ENCODE measurements at places on chromosomes 12 and 14.
A peak's percentile ranks its signal among the peaks of the same experiment; 100 is the strongest.

DNA sequence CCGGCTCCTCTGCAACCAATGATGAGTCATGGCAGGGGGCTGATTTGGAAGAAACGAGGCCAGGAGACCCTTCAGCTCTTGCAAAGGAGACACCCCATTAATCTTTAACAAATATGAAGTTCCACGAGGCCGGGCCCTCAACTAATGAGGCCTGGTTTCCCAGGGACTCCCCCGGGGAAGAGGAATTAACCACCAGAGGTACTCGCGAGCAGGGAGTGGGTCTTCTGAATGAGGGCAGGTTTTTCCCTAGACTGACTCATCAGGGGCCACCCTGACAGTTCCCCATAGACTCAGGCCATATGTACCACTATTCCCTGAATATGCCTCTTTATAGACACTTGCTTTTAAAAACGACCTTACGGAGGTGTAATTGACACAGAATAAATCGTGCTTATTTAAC, 150.7 kb upstream of the LHX5 start:
- no peak for DNase-seq

- DNase-seq, result no peak
Measured at GRCh38 chr12:100733817-100734593, 60.6 kb upstream of the ANO4 start.

DNA sequence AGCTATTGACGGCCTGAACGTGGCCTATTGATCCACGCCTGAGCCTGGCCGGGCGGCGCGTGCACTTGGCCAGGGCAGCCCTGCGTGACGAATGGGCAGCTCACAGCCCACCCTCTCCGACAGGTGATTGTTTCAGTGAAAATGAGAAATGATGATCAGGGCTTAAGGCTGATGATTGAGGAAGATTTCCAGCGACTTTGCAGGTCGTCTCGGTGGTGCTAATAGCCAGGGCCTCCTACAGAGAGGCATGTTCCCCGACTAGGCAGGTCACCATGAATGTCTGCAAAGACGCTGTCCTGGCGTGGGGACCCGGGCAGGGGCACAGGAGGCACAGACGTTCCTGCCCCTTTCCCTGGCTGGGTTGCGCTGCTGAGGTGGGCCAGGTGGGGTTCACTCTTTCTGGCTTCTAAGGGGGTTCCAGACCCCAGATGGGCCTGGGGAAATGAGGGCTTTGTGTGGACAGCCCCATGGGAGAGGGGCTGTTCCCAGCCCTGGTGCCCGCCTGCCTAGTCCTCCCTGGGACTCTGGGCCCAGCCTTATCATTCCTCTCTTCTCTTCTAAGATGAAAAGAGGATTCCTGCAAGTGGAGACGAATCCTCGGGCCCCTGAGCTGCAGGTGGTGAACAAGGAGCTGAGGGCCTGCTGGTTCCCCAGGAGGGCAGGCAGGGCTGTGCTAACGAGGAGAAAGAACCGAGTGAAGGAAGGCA, 157.4 kb downstream of the KIF26A start:
- DNase-seq, result no peak

DNA sequence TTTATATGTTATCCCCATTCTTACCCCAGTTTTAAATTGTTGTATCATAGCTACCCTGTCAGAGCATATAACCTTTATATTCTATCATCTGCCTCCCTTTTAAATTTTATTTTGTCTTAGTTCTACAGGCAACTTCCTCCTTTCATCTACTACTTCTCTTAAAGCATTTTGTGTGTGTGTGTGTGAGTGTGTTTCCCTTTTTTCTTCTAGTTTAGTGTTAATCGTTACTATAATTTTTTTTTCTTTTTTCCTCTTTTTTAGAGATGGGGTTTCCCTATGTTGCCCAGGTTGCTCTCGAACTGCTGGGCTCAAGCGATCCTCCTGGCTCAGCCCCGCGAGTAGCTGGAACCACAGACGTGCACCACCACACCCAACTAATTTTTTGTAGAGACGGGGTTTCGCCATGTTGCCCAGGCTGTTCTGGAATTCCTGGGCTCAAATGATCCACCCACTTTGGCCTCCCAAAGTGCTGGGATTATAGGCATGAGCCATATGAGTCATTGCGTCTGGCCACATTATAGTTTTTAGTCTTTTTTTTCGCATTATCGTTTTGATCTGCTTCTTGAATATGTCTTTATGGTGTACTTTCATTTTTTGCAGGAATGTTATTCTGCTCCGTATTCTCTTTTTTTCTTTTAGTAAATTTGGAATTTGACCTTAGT, 33.1 kb upstream of the FBXO34 start:
- DNase-seq, result no peak

DNA sequence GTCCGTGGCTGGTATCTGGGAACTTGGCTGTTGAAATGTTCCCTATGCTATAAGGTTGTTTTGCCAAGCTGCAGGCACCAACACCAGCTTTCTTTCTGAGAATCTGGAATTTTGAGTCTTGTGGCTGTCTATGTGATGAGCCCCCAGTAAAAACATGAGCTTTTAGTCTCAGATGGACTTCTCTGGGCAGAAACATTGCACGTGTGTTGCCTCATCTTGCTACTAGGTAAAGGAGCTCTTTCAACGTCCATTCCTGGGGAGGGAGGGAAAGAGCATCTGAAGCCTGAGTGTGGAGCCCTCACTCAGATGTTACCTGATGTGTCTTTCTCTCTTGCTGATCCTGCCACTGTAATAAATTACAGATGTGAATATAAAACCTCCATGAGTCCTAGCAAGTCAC, 183.8 kb upstream of the LHX5 start:
- no peak for DNase-seq

DNA sequence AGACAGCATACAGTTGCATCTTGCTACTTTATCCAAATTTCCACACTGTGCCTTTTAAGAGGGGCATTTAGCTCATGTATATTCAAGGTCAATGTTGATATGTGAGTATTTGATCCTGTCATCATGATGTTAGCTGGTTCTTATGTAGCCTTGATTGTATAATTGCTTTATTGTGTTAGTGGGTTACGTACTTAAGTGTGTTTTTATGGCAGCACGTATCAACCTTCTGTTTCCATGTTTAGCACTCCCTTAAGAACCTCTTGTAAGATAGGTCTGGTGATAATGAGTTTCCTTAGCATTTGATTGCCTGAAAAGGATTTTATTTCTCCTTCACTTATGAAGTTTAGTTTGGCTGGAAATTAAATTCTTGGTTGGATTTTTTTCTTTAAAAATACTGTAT, 445.2 kb downstream of the NAV3 start:
- DNase-seq, result no peak

DNA sequence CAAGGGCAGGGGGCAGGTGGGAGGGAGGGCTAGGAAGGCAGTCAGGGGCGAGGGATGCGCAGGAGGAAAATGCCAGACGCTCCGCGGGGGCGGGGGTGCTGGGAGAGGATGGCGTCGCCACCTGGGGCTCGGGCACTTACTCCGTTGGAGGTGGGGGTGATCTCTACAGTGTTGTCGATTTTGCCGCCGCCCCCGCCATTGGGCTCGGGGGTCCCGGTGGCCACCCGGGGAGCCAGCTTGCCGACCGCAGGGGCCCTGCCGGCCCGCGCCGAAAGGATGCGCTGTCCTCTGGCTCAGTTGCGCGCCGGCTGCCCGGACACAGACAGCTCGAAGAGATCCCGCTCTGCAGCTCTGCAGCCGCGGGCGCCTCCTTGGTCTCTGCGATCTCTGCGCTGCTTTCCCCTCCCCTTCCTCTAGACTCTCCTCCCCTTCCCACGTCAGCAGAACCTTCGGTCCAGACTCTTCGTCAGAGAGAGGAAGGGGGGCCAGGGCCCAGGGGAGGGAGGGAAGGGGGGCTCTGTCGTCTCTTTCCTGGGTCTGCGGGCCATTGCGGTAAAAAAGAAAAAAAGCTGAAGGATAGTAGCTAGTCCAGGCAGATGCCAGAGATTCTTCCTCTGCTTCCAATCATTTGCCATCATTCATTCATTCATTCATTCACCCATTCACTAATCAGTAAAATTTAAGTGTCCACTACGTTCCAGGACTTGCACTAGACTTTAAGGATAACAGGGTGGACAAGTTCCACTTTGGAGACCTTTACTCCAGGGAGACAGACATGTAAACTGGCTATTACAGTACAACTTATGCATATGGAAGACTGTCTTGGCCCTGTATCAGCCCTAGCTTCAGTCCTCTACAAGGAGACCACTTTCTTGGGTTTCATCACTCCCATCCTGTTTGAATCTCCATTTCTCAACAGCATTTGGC, at the start of gene SLC22A17:
Gene SLC22A17 (minus strand): TSS at position 382 of the 927 bp plus-strand sequence.
- DNase-seq, result peak; percentile 93

DNA sequence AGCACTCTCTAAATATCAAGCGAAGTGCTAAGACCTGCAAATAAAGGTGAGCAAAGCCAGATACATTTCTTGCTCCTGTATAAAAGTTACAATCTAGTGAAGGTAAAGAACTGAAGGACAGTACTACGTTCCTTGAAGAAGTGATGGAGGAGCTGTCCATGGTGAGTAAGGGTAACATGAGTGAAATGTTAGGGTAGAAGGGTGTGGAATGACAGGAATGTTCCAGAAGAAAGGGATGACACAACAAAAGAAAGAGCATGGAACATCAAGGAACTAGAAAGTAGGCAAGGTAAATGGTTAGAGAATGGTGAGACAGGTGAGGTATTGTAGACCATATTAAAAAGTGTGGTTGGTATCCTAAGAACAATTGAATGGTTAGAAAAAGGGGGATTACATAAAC, 272.4 kb downstream of the ACSS3 start:
- DNase-seq, result no peak

GRCh38 chr12:19763488-19763887, 324.2 kb downstream of the AEBP2 start:
- DNase-seq, result no peak

- no peak for DNase-seq
Measured at GRCh38 chr12:69888901-69889300, 63.9 kb downstream of the MYRFL start.

DNA sequence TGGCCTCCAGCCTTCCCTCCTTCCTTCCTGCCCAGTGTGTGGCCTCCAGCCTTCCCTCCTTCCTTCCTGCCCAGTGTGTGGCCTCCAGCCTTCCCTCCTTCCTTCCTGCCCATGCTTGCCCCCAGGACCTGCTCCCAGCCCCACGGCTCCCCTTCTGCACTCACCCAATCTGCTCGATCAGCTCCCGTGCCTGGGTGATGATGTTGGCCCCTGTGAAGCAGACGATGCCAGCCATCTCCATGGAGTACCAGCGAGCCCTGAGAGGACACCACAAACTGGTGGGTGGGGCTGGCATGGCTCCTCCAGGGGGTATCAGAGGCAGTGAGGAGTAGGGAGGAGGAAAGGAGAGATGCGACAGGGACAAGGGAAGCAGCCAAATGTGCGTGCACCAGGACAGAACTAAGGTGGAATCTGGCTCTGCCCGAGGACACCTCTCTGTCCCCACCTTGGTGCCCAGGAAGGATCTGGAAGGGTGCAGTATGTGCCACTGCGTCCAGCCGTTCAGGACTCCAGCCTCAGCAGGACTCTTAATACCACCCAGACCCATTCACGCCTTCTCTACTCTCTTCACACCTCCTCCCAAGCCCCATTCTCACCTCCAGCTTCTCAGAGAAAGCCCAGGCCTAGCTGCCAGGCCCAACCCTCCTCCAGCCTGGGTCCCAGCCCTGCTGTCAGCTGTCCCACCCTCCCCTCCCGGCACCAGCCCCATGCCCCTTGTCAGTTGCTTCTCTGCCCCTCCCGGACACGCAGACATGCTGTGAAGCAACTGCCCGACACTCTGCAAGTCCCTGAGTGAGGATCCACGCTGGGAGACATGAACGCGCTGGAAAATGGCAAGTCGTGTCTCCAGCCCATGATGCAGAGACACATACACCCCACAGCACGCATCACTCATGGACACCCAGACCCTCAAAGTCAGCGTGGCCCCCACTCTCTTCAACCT, 22.7 kb downstream of the POLE start:
- no peak for DNase-seq

DNA sequence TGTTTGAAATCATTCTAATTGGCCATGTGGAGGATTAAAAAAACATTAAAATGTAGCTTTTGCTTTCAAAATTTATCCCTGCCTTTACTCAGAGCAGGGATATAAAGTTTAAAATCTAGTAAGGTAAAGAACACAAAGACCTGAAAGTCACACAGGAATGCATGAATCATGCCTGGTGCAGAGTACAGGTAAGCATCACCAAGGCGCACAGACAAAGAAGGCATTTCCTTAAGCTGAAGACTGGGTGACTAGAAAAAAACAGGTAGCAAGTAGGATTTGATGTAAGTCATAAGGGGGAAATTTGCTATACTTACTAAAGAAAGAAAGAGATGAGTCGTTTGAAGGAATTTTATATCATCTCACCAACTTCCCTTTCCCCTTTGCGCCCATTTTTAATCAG, 405.6 kb downstream of the GXYLT1 start:
- no peak for DNase-seq

DNA sequence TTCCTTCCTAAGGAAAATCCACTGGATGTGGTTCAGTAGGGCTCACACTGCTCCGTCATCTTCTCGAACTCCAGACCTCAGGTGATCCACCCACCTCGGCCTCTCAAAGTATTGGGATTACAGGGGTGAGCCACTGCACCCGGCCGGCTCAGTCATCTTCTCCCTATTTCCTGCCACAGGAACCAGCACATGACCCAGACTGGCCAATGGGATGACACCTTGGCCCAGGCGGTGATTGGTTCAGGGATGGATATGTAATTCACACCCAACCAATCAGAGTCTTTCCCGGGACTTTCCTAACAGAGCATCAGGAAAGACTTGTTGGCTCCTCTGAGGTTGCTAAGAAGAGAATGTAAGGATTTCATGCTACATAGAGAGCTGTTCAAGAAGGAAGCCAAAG, 19.2 kb upstream of the C12orf76 start:
- DNase-seq, result no peak

- no peak for DNase-seq
Measured at GRCh38 chr12:109053382-109054123, 1.2 kb downstream of the USP30 start.

DNA sequence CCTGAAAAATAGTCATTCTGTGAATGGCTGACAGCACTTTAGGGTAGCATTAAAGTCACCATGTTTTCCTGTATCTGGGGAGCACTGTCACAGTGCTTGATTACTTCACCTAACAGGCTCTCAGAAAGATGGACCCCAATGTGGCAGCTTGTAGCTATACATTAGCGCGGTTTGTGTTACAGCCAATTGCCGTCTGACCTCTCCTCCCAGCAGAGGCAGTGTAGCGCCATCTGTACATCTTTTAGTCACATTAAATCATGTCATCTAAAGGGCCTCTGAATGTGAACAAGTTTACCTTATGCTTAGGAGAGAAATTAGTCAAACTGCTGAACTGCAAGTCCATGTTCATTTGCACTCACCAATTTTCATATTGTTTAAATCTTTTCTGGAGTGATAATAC, 113.7 kb downstream of the LMO3 start:
- DNase-seq, result no peak

DNA sequence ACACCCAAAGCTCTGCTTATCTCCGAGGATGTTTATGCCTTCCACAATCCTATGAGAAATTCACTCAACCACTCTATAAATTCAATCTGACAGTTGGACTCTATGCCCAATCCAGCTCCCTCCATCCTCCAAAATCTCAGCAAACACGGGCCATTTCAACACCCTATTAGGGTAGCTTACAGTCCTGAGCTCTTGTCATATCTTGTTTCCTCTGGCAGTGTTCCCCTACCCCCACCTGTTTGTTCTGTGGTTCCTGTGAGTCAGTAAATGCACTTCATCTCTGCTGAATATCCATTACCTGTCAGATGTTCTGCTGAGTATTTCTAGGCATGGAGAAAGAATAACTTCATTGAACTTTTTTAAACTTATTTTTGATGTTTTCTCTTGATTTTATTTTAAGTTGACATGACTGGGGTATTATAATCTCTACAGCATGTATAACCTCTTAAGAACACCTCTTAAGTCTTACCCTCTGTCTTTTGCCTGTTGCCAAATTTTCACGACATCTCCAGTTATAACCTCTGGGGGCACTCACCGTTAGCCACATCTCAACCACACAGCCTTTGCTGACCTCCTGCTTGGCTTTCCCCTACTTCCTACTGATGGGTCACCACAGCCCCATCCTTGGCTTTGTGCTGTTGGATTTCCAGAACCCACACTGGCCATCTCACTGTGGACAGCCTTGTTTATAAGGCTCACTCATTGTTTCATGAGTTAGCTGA, 317.0 kb upstream of the TMPO start:
- DNase-seq, result no peak

All from SK-N-SH (cell line).